WTC11 (cell line): ENCODE measurements at places on chromosomes 5 and 9. TPM values are rescaled to one million over a fixed set of nuclear protein-coding genes. Genes with fewer than 3 reads are reported as not detected.

The NUTM2G gene
- 0.14 to 0.50 TPM (median 0.27 TPM) in 3 replicates for total RNA-seq

GRCh38 chr5:122129306-122129705, at the start of gene ZNF474:
Gene ZNF474 (plus strand): TSS chr5:122129546. CDS start chr5:122151991, 22,445 bp downstream.
- peak; percentile 60 for DNase-seq

DNA sequence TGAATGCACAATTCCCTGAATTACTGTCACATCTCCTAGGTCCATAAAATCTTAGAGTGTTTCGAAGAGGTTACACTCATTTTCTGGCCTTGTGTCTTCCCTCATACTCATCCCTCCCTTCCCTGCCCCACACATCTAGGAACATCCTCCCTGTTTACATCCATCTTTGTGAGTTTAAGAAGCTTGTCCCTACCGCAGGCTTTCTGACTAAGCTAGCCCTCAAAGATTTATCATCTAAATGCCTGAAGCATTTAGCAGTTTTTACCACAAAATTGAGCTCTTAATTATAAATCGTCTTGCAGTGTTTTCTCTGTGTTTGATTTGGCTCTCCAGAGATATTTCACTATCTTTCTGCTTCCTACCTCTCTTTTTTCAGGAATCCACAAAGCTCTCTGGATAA, 374.8 kb downstream of the KIAA0825 start:
- DNase-seq = no peak

The SLC6A18 gene
- not detected in 3 replicates for total RNA-seq

- no peak for DNase-seq
Measured at GRCh38 chr5:73395256-73395655, 53.3 kb downstream of the FOXD1 start.

GRCh38 chr9:34647651-34648050, 1.2 kb downstream of the GALT start:
- no peak for DNase-seq

DNA sequence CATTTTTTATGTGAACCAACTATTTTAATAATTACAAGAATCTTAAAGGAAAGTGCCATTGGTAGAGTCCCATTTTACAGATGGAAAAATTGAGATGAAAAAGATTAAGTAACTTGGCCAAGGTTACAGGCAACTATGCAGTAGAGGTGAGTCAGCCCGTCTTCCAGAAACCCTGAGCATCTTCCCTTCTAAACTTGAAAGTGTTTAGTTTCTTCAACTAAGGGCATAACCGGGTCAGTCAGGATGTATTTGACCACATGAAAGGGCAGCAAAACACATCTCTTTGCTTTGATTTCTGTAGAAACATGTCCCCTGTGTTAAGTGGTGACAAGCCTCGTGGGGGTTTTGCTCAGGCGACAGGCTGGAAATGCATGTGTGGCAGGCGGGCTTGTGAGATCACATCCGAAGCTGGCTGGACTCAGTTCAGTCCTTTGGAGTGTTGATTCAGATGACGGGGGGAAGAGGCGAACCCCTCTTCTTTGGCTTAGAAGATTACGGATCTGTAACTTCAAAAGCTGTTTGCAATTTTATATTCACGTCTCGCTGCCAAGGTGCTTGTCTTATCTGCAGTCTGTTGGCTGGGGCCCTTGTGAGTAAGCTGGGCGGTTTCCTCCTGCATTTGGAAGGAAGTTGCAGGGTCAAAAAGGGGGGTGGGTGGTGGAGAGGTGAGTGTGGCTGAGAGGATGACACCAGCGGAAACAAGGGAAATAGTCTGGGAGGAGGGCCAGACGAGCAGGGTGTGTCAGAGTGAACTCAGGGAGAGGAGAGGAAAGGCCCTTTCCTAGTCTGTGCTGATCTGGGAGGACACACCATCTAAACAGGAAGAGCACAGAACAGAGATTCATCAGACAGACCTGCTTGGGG, 78.9 kb upstream of the RPS23 start:
- DNase-seq = no peak

GRCh38 chr5:172932313-172933017, 26.8 kb upstream of the RPL26L1 start:
- peak; percentile 66 for DNase-seq

The OBP2B gene
- not detected in 3 replicates for total RNA-seq

The CACFD1 gene
- total RNA-seq = 22.5 to 38.7 TPM (median 29.5 TPM) in 3 replicates
